ENCODE measurements at places on chromosomes 2 and 18.

GRCh38 chr18:45976566-45976965 is 9.4 kb upstream of the EPG5 start:
- DNase-seq: no peak

- no peak for DNase-seq
Observed at GRCh38 chr2:130156624-130157004, 11.7 kb upstream of the CCDC74B start.

GRCh38 chr2:150606380-150607060 is 119.1 kb upstream of the RND3 start:
- no peak for DNase-seq

GRCh38 chr2:186544255-186544675 is 45.6 kb upstream of the ITGAV start:
- peak; percentile 52 for DNase-seq

DNA sequence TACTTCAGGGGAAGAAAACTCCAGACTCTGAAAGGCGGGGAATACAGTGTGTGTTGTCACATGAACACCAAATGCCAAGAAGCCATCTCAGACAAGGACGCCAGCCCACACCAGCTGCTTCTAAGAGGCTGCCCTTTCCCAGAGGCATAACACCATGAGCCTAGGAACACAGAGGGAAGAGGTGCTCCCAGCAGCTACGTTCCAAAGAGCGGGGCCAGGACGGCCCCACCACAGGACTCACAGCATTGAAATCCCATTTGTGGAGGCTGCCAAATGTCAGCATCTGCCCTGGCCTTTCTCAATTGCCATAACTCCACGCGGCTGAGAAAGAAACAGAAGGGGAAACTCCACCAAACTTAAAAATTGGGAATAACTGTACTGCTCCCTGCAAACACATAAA is 20.1 kb upstream of the ID2 start:
- DNase-seq: no peak

GRCh38 chr18:41058351-41059125 is 896.5 kb upstream of the PIK3C3 start:
- DNase-seq: no peak

- no peak for DNase-seq
Observed at GRCh38 chr2:100910111-100910510, 90.2 kb downstream of the NPAS2 start.

DNA sequence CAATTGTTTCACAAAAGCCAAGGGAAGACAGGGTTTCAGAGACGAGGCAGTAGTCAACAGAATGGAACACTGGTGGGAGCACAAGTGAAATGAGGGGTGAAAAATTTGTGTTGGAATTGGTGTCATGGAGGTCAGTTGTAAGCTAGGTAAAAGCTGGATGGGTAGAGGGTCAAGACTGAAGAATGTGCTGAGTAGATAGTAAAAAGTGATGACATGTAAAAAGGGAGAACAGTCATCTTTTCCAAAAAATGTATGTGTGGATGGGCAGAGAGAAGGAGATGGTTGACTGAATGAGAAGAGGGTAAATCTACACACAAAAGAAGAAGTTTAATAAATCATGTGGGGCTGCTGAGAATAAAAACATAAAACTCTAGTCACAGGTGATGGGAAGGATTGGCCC is 92.7 kb upstream of the COL3A1 start:
- DNase-seq: no peak

- DNase-seq: no peak
Observed at GRCh38 chr2:857937-858336, 92.7 kb upstream of the SNTG2 start.

DNA sequence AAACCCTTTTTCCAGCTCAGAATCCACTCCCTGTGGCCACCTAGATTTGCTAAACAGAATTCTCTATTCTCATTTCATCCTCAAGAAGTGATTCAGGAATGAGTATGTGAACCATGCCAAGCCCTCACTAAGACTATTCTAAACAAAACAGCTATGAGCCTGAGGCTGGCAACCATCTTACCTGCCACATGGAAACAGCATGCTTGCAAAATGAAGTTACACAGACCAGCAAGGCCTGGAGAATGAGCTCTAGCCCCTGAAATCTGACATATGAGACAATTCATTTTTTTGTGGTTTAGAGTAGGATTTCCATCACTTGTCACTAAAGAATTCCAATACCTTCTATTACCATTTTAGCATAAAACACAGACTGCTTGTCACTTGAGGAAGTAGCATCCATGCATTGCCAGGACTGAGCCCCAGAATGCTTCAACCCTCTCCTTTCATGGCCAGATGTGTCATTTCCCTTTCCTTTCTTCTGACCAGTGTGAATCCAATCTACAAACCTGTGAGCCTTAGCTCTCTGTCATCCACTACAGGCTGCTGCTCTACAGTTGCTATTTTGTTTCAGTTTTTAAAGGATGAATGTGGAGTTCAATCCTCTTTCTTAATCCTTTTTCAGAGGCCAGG is 744.3 kb upstream of the ACVR2A start:
- DNase-seq: no peak

GRCh38 chr18:75128051-75128605 is 80.8 kb downstream of the PTGR3 start:
- no peak for DNase-seq

- DNase-seq: no peak
Observed at GRCh38 chr2:186032102-186032738, 293.6 kb downstream of the FSIP2 start.

GRCh38 chr2:178479758-178480226 is 465 bp upstream of the PLEKHA3 start:
- no peak for DNase-seq

- no peak for DNase-seq
Observed at GRCh38 chr2:118269408-118270051, 181.3 kb downstream of the INSIG2 start.

DNA sequence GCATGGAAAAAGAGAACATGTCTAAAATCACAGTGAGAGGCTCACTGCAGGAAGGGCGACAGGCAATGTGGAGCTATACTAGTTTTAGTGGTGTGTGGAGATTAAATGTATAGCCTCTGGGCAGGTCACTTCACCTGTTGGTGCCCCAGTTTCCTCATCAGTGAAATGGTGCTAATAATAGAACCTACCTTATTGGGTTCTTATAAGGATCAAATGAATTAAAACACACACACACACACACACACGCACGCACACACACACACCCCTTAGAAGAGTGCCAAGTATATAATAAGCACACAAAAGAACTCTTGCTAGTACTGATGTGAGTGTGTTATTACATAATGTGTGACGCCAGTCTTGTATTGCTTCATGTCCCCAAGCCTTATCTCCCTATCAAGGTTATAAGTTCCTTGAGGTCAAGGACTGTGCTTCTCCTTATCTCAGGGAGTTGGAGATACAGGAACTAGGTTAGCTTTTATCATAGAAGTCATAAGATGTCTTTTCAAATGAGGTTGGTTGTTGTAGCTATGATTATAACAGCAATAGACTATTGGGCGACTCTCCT is 98.0 kb upstream of the CXCR4 start:
- DNase-seq: no peak

DNA sequence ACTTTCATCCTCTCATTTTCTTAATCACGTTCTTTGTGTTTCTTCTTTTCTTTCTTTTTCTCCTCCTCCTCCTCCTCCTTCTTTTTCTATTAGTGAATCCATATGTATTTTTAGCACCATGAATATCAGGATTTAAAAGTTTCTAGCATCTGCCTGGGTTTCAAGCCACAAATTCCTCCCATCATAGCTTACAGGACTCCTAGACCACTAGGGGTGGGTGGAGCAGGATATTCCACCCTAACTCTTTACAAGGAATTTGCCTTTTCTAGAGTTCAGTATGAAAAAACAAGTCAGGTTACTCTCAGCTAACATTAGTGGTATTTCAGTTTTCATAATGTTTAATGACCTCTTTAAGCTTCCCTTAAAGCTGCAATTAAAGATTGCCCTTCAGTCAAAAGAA is 19.1 kb upstream of the LRRTM1 start:
- no peak for DNase-seq

DNA sequence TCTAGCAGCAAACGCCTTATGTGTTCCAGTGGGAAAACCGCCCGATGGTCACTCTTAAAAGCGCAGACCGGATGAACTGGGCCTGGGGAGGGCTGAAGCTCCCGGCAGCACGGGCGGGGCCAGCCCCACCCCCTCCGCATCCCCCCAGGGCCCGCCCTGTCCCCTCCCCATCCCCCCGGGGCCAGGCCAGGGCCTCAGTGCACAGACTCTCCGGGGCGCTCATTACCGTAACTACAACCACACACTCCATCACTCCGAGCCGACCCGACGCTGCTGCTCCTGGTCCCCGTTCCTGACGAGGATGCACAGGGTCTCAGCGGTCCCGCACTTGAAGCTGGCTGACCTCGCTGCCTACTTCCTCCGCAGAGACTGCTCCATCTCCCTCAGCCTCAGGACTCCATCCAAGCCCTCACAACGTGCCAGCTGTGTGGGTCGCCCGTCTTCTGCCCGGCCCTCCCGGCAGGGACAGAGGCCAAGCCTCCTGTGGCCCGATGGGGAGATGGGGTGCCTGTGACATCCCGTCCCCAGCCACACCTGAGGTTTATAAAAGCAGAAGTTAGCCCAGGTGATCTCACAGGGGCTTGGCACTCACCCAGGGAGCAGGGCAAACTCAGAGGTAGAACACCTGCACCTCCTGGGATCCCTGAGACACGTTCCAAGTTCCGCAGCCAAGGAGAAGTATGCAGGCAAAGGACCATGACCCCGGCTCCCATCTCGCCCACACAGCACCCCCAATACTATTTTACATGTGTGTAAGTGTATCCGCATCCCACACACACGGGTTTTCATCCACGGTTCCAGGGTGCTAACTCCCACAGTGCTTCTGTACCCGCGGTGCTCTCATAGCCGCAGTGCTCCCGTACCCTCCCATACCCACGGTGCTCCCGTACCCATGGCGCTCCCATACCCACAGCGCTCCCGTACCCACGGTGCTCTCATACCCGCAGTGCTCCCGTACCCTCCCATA is 36.0 kb downstream of the SLC66A2 start:
- DNase-seq: no peak

DNA sequence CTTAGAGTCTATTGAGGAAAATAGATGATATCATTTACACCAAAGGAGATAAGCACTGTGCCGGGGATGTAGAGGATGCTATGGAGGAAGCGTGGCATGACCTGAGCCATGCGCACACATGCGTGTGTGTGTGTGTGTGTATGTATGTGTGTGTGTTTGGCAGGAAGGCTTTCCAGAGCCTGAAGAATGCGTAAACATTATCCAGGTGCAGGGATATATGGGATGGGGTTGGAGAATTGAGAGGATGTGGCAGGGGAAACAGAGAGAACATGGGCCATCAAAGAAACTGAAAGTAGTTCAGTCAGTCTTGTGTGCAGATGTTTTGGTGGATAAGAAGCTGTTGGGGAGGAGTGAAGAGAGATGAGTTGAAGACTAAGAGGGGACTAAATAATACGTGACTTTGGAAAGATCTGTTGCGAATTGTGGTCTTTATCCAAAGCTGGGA is 9.3 kb upstream of the STAT1 start:
- DNase-seq: no peak

GRCh38 chr2:16664809-16665747 is 556 bp downstream of the CYRIA start:
- no peak for DNase-seq

DNA sequence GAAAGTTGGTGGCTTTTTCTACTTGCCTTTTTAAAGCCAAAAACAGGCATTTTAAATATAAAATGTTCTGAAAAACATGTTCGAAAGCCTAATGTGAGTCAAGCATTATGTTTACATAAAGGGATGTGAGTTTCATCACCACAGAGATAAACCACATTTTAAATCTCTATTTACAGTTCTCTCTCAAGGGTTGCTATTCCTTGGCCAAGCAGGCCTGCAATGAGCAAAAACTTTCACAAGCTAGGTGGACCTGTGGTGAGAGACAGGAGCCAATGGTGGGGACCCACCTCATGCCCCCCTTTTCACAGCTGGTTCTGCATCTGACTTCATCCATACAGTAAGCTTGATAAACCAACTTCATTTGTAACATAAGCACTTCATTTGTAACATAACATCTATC is 65.1 kb downstream of the CUL3 start:
- no peak for DNase-seq

- DNase-seq: no peak
Observed at GRCh38 chr2:43123486-43123885, 102.9 kb downstream of the ZFP36L2 start.

DNA sequence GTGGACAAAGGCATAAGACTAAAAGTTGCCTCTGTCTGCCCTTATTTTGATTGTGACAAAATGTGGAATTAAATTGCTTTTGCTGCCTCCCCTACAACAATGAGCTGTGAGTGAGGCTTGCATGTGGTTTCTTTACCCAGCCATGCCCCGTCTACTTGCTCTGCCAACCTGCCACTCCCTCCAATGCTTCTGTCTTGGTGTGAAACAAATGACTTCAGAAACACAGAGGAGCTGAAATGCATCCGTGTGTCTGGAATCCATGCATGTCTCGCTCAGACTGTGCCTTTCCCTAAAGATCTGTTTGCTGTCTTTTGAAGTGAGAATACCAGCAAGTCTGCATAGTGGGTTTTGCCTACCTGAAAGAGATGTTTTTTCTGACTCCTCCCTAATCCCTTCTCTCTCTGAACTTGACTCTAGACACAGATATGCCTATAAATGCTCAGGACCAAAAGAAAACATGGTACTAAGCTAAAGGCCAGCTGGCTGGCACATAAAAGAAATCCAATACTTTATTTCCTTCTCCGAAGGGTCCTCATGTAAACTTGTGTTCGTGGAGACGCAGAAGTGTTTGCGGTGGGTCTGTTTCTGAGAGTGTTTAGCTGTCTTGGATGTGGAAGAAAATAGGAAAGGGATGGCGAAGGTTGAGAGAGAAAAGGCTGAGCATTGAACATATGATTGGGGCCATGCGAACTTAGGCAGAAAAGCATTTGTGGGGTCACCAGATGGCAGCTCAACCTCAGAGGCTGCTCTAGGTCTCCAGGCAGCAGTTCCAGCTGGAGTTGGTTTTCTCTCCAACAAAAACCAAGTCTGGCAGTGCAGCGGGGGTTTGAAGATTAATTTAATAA is 120.5 kb downstream of the CCBE1 start:
- DNase-seq: no peak

- DNase-seq: no peak
Observed at GRCh38 chr18:34223164-34223892, 1.4 kb downstream of the NOL4 start.

DNA sequence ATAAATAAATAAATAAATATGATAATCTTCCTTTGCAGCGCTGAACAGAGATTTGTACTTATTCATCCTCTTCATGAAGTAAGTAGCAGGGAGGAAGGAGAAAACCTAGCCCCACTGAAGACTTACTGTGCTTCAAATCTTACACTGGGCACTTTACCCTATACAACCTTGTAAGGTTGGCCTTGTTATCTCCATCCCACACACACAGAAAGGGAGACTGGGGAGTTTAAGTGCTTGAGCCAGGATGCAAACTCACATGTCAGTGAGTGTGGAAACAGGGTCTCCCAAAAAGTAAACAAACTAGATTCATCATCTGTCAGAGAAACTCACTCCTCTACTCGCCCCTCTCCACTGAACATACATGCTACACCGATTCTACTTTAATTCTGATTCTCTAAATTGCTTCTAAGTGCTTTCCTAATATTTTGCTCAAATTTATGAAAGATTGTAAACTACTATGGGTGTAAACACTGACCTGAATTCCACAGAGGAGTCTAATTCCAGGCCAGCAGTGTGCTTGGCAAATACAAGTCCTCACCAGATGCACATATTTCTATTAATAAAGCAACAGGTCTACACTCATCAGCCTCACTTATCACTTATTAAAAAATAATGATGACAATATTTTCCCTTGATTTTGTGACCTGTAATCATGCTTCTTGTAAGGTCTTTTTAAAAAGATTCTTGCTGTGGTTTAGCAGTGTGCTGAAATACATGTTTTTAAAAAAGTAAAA is 155.5 kb downstream of the TCF4 start:
- DNase-seq: no peak

- DNase-seq: no peak
Observed at GRCh38 chr2:38739524-38739923, 11.6 kb downstream of the SRSF7 start.
